ENCODE measurements at places on chromosomes 6 and 20. TPM values are rescaled to one million over a fixed set of nuclear protein-coding genes. Genes with fewer than 3 reads are reported as not detected.

The ADGRB3 gene
- total RNA-seq = 0.05 TPM

The OPRL1 gene
- 0.48 TPM for total RNA-seq

The SCUBE3 gene
- total RNA-seq = not detected

The C20orf204 gene
- total RNA-seq = 21.5 TPM

The SALL4 gene
- total RNA-seq = 0.50 TPM

The BACH2 gene
- 3.0 TPM for total RNA-seq

The RAMACL gene
- 0.32 TPM for total RNA-seq

The TREM2 gene
- not detected for total RNA-seq

The MYLK4 gene
- 0.21 TPM for total RNA-seq

The RAD21L1 gene
- not detected for total RNA-seq

The NKAIN4 gene
- total RNA-seq = not detected

The EXOC2 gene
- total RNA-seq = 44.1 TPM

The APCDD1L gene
- total RNA-seq = not detected

The EDN3 gene
- total RNA-seq = 0.45 TPM

The NKX2-4 gene
- not detected for total RNA-seq

The ZNF217 gene
- 54.2 TPM for total RNA-seq

The GGTLC1 gene
- not detected for total RNA-seq

The LY6G6C gene
- total RNA-seq = not detected

The EPHA7 gene
- not detected for total RNA-seq

The CCN6 gene
- 0.66 TPM for total RNA-seq

The BTNL2 gene
- not detected for total RNA-seq

The ADGRF1 gene
- not detected for total RNA-seq

The NPEPL1 gene
- total RNA-seq = 23.0 TPM

The MCHR2 gene
- not detected for total RNA-seq

The HRH3 gene
- total RNA-seq = not detected

The CRISP3 gene
- total RNA-seq = not detected

The PSORS1C2 gene
- not detected for total RNA-seq

The DLL1 gene
- total RNA-seq = 0.56 TPM

The OPN5 gene
- not detected for total RNA-seq

The CARMIL1 gene
- total RNA-seq = 7.6 TPM

The LRRN4 gene
- total RNA-seq = not detected

The RAET1L gene
- total RNA-seq = not detected

The SKIC2 gene
- 86.5 TPM for total RNA-seq

The WFDC10B gene
- total RNA-seq = not detected

The IFNGR1 gene
- total RNA-seq = 26.9 TPM

The HUS1B gene
- 2.4 TPM for total RNA-seq

The CAPN11 gene
- total RNA-seq = 1.1 TPM

The RAB32 gene
- not detected for total RNA-seq

The SLC26A8 gene
- not detected for total RNA-seq

The RRP36 gene
- 78.1 TPM for total RNA-seq

All from activated T-helper 17 cell treated with anti-CD3 and anti-CD28 coated beads, Interleukin-2, amount 50 U/mL, for 72 hours (primary cell).